Colonic mucosa (tissue), 4 donors: ENCODE measurements at places on chromosomes 3 and 15. TPM values are rescaled to one million over a fixed set of nuclear protein-coding genes. Genes with fewer than 3 reads are reported as not detected.

Gene RPN1
- total RNA-seq: 314 TPM

Gene GNAT1
- total RNA-seq: not detected

Gene ALAS1
- total RNA-seq: 90.6 TPM

DNA sequence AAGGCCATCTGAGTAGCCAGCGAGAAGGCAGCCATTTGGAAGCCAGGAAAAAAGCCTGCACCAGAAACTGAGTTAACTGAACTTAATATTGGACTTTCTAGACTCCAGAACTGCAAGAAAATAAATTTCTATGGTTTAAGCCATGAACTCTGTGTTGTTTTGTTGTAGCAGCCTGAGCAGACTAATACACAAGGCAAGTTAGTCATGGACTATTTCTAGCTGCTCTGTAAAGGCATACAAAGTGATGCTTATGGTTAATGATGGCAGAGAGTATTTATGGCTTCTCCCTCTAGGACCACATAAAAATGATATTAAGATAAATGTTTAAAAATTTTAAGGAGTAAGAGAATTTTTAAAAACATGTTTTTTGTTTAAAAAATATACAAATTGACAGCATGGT lies 37.1 kb downstream of the PROS1 start:
- no peak overlapping the region for H3K4me3 ChIP-seq
- DNase-seq: no peak
- no peaks in the 10 kb centered on the region for H3K36me3 ChIP-seq
- no peaks in the 10 kb centered on the region for H3K4me1 ChIP-seq
- no peak overlapping the region for H3K27ac ChIP-seq

DNA sequence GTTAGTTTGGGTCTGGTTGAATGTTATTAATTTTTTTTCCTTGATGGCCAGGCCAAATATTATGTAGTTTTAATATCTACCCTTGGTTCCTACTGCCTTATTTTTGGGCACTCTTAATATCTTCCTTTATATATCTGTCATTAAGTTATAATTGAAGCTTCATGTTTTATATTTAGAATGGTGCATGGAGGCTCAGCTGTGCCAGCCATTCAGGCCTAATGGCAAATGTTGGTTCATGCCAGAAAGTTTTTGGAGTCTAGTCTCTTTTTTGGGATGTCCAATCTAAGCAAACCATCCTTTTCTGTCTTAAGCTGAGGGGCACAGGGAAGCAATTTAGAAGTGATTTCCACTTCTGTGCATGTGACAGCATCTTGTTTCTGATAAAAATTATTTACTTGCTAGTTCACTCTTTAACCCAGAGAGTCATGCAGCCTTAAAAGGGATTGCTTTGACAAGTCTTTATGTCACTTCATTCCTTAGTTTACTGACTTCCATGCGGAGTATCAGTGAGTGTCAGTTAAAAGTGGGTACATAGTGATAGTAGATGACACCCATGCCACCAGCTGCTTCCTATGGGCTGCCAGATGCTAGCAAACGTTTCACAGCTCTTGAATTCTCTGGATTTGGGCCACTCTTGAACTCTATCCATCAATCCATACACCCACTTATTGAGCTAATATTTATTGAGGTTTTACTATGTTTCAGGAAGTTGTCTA lies 33.0 kb downstream of the MITF start:
- H3K4me1 ChIP-seq: no peaks in the 10 kb centered on the region
- no peaks in the 10 kb centered on the region for H3K27me3 ChIP-seq
- no peaks in the 10 kb centered on the region for H3K36me3 ChIP-seq
- no peak overlapping the region for H3K27ac ChIP-seq
- no peak overlapping the region for H3K4me3 ChIP-seq
- no peak for DNase-seq

GRCh38 chr15:58355382-58355971 lies 76.3 kb upstream of the LIPC start:
- no peak overlapping the region for H3K27ac ChIP-seq
- no peak overlapping the region for H3K4me3 ChIP-seq
- no peak for DNase-seq
- H3K36me3 ChIP-seq: no peaks in the 10 kb centered on the region
- no peaks in the 10 kb centered on the region for H3K4me1 ChIP-seq

- H3K27me3 ChIP-seq: no peaks in the 10 kb centered on the region
- no peak for DNase-seq
- H3K36me3 ChIP-seq: no peaks in the 10 kb centered on the region
- no peak overlapping the region for H3K27ac ChIP-seq
- no peak overlapping the region for H3K4me3 ChIP-seq
Observed at GRCh38 chr15:69838338-69838737, 259.4 kb downstream of the TLE3 start.

- no peak overlapping the region for H3K4me3 ChIP-seq
- H3K27ac ChIP-seq: no peak overlapping the region
- no peaks in the 10 kb centered on the region for H3K36me3 ChIP-seq
- no peaks in the 10 kb centered on the region for H3K4me1 ChIP-seq
- DNase-seq: no peak
Observed at GRCh38 chr3:46057716-46058115, 30.4 kb upstream of the XCR1 start.

DNA sequence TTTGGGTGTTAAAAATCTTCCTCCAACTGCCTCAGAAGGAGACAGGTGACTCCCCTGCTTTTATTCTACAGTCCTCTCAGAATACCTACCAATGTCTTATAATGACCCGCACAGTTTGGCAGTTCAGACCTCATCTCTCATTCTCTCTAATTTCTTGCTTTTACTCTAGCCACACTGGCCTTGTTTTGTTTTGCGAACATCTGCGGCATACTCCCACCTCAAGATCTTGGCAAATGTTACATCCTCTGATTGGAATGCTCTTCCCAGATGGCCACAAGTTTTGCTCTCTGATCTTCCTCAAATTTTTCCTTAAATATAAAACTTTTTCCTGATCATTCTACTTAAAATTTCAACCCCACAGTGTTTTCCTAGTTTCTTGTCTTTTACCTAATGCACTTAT lies 94.1 kb downstream of the PLSCR2 start:
- no peaks in the 10 kb centered on the region for H3K27me3 ChIP-seq
- H3K36me3 ChIP-seq: no peaks in the 10 kb centered on the region
- no peak overlapping the region for H3K4me3 ChIP-seq
- no peaks in the 10 kb centered on the region for H3K4me1 ChIP-seq
- no peak overlapping the region for H3K27ac ChIP-seq

DNA sequence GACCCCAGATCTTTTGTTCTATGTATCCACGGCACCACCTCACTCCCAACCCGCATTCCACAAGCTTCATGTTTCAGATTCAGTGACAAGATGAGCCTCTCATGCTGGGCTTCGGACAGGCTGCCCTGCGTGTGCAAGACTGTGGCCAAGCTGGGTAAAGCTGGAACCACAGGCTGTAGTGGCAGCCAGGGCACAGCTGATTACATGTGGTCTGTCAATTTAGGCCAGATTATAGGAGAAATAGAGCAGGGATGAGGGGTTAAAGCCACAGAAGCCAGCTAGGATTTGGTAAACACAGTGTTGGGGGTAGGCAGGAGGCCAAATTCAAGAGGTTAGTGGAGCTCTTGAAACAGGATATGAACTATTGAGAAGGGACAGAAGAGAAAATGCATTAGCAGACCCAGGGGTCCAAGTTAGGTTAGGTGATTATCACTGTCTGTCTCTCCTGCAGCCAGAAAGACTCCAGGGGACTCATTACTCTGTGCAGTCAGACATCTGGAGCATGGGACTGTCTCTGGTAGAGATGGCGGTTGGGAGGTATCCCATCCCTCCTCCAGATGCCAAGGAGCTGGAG lies 12.9 kb downstream of the SNAPC5 start:
- H3K27ac ChIP-seq: no peak overlapping the region
- H3K4me1 ChIP-seq: no peaks in the 10 kb centered on the region
- H3K27me3 ChIP-seq: no peaks in the 10 kb centered on the region
- no peak overlapping the region for H3K4me3 ChIP-seq

Gene DUOXA2
- total RNA-seq: 48.5 TPM

DNA sequence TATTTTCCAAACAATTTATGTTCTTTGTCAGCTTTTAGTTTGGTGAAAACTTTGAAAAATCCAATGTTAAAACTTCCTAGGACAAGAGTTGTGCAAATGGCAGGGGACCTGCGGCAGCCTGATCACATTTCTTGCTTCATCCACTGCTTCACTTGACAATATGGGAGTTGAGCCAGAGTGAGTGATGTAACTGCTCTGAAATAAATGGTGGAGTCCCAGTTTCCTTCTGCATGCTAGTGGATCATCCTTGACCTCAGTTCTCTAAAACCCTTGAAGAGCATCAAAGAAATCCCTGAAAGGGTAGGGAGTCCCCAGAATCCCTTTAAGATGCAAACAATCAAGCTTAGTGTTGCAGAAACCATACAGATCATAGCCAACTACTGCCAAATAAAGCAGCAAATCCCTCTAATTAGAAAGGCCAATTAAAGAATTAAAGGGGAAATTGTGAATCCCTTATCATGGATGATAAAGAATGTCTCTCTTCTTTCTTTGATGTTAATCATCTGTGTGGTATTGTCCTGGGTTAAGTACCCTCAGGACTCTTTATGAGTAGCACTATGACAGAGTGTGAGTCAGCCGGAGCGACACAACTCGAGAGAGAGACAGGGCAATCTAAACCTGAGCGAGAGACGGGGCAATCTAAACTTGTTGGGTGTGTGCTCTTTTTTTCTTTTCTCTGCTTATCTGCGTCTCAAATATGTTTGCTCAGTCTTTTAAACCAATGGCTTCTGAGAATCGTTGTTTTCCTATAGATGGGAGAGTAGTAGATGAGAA lies 41.8 kb upstream of the GAP43 start:
- no peaks in the 10 kb centered on the region for H3K36me3 ChIP-seq
- H3K4me1 ChIP-seq: no peaks in the 10 kb centered on the region
- no peaks in the 10 kb centered on the region for H3K27me3 ChIP-seq
- no peak for DNase-seq
- no peak overlapping the region for H3K4me3 ChIP-seq

GRCh38 chr15:98003996-98004395 lies 43.5 kb downstream of the ARRDC4 start:
- no peak overlapping the region for H3K27ac ChIP-seq
- H3K4me3 ChIP-seq: no peak overlapping the region
- H3K36me3 ChIP-seq: no peaks in the 10 kb centered on the region
- no peaks in the 10 kb centered on the region for H3K27me3 ChIP-seq
- DNase-seq: no peak
- H3K4me1 ChIP-seq: peaks cover 4% of the 10 kb centered on the region

Gene SAMMSON
- total RNA-seq: not detected

DNA sequence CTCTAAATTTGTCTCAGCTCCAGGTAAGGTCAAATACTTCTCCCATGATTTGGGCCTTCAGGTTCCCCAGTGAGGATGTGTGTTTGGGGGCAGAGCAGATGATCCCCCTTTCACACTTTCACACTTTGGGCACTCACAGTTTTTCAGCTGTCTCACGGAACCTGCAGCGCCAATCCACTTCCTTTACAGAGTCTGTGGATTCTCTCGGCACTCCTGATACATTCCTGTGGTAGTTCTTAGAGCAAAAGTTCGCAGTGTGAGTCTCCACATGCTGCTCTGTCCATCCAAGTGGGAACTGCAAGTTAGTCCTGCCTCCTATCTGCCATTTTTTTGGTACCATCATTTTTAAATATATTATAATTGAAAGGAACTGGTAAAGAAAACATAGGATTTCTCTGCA lies 20.2 kb upstream of the CPOX start:
- no peaks in the 10 kb centered on the region for H3K27me3 ChIP-seq
- H3K36me3 ChIP-seq: no peaks in the 10 kb centered on the region
- H3K4me1 ChIP-seq: no peaks in the 10 kb centered on the region
- no peak overlapping the region for H3K4me3 ChIP-seq
- no peak overlapping the region for H3K27ac ChIP-seq

Gene BNC1
- total RNA-seq: not detected

Gene HOMER2
- 2.4 TPM for total RNA-seq

DNA sequence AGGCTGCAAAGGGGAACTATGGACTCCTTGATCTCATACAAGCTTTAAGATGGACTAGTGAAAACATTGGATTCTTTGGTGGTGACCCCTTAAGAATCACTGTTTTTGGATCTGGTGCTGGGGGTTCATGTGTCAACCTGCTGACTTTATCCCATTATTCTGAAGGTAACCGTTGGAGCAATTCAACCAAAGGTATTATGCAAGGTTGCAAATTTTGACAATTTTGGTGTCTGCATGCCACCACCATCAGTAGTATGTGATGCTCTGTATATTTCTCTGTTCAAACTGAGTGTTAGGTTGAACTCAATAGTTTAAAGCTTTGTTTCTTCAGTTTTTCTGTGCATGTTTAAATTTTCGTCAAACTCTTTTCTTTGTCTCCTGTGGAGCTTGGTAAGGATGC lies 583.8 kb upstream of the NAALADL2 start:
- H3K36me3 ChIP-seq: no peaks in the 10 kb centered on the region
- no peaks in the 10 kb centered on the region for H3K4me1 ChIP-seq
- H3K4me3 ChIP-seq: no peak overlapping the region
- DNase-seq: no peak
- no peaks in the 10 kb centered on the region for H3K27me3 ChIP-seq

DNA sequence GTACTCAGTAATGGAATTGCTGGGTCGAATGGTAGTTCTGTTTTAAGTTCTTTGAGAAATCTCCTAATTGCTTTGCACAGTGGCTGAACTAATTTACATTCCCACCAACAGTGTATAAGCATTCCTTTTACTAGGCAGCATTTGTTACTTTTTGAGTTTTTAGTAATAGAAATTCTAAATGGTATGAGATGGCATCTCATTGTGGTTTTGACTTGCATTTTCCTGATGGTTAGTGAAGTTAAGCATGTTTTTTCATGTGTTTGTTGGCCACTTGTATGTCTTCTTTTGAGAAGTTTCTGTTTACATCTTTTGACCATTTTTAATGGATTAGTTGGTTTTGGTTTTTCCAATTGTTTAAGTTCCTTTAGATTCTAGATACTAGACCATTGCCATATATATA lies 28.4 kb downstream of the TP63 start:
- no peaks in the 10 kb centered on the region for H3K4me1 ChIP-seq
- no peak for DNase-seq
- H3K4me3 ChIP-seq: no peak overlapping the region
- no peak overlapping the region for H3K27ac ChIP-seq

Gene ROPN1B
- total RNA-seq: not detected

- DNase-seq: no peak
- H3K27me3 ChIP-seq: no peaks in the 10 kb centered on the region
- no peak overlapping the region for H3K27ac ChIP-seq
- no peaks in the 10 kb centered on the region for H3K36me3 ChIP-seq
- H3K4me3 ChIP-seq: no peak overlapping the region
Observed at GRCh38 chr3:73214846-73215245, 153.4 kb downstream of the EBLN2 start.

- no peaks in the 10 kb centered on the region for H3K4me1 ChIP-seq
- H3K4me3 ChIP-seq: no peak overlapping the region
- H3K27me3 ChIP-seq: no peaks in the 10 kb centered on the region
- no peaks in the 10 kb centered on the region for H3K36me3 ChIP-seq
Observed at GRCh38 chr3:193940526-193940925, 195.4 kb upstream of the HES1 start.

DNA sequence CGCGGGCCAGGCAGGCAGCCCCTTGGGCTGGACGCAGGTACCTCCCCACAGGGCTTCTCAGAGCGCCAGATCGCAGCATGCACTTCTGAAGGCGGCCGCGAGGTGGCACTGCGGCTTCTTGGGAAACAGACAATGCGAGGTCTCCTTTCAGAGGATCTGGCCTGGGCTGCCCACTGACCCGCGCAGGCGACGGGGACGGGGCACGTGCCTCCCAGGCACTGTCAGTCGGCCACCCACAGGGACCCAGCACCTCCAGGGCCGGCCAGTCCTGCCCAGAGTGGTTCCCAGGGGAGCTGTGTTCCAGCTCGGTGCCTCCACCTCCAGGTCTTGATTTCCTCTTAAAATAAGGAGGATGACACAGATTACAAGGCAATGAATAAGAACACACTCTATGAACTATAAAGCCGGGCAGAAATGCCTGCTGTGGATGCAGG lies 24.4 kb upstream of the TXNRD3 start:
- no peak overlapping the region for H3K4me3 ChIP-seq
- H3K36me3 ChIP-seq: no peaks in the 10 kb centered on the region
- H3K27ac ChIP-seq: no peak overlapping the region

- H3K4me3 ChIP-seq: no peak overlapping the region
- H3K27ac ChIP-seq: no peak overlapping the region
- H3K36me3 ChIP-seq: no peaks in the 10 kb centered on the region
- no peak for DNase-seq
Observed at GRCh38 chr3:10417847-10418246, 87.5 kb downstream of the ATP2B2 start.

Gene PLSCR5
- not detected for total RNA-seq
